Foreskin keratinocyte (primary cell): ENCODE measurements at places on chromosomes 3 and 15.
A peak's percentile ranks its signal among the peaks of the same experiment; 100 is the strongest.

GRCh38 chr15:65659502-65660052 is 37.8 kb downstream of the SLC24A1 start:
- no peak for DNase-seq

DNA sequence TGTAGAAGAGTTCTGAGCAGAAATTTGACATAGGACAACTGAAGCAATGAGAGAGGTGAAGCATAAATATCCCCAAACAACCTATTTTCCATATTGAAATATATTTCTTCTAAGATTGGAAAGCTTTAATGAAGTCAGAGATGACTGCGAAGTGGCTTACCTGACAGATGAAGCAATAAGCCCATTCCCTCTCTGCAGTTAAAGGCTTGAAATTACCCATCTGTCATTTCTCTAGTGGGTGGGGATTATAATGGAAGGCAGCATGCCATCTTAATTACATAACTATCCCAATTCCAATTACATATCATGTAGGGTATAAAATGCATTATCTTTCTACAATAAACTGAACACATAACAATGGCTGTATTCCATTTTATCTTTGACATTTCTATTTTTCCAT is 1070.5 kb downstream of the SI start:
- DNase-seq = no peak

GRCh38 chr15:85129881-85130280 is 148.2 kb downstream of the PDE8A start:
- no peak for DNase-seq

DNA sequence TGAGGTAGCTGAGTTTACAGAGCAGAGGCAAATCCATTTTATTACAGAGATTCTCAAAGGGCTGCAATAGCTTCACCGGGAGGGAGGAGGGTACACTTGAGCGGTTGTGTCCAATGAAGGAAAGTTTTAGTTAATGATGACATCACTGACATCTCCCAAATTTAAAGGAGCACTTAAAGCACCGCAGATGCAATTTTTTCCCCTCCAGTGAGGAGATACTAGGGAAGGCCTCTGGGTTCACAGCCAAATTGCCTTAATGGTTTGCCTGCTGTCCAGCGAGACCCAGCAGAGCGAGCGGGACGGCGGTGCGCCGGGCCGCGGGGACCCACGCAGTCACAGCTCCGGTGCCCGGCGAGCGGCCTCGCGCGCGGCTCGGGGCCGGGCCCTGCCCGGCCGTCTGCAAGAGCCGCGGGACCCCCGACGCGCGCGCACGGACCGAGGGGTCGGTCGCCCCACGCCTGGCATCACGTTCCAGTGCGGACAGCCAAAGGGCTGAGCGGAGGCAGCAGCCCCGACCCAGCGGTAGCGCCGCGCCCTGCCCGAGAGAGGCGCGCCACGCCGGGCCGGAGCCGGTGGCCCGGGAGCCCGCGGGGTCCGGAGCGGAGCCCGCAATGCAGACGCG is 160.5 kb upstream of the CHRNA7 start:
- DNase-seq = no peak

GRCh38 chr3:98994128-98994762 is 92.8 kb upstream of the DCBLD2 start:
- DNase-seq = no peak

GRCh38 chr3:168288511-168289401 is 193.0 kb upstream of the GOLIM4 start:
- no peak for DNase-seq

DNA sequence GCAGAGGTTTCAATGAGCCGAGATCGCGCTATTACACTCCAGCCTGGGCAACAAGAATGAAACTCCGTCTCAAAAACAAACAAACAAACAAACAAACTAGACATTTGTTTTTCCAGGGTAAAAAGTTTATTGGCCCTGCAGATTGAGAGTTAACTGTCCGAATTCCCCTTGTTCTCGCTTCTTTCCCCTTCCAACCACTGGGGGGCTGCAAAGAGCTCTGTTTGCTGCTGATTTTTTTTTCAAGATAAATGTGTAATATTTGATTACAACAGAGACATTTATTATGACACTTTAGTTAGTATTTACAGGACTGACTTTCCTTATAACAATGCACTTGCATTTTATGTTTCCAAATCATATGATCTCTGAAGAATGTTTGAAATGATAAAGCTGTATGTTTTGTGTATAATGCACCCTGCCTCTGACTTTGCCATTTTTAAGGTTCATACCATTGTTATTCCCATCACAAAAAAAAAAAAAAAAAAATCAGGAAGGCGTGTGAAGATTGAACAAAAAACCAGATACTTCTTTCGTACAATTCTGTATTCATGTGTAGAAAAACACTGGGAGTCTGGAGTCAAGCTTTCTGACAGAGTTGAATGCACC is 2.8 kb downstream of the CLSTN2 start:
- DNase-seq = peak; percentile 31

- DNase-seq = no peak
These were observed 360.5 kb upstream of the NAALADL2 start for GRCh38 chr3:174498638-174499037.
